ENCODE measurements at places on chromosomes 2 and 18.

GRCh38 chr2:58501371-58502160 lies 260.4 kb upstream of the FANCL start:
- DNase-seq, result no peak

GRCh38 chr2:37602040-37602439 lies 69.4 kb downstream of the CDC42EP3 start:
- no peak for DNase-seq

DNA sequence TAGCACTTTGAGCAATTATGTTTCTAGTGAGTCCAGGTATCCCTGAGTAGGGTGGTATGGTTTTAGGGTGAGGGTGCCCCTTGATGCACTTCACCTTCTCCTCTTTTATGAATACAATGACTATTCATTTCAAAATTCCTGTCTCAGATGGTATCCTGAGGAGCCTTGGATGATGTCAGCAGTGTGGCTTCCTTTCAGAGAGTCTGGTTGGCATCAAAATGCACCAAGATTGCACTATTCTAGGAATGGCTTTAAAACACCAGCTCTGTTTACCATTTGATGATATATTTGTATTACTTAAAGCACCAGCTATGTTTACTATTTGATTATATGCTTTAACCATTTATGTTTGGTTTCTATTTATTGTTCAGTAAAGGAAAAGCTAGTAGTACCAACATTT lies 141.0 kb downstream of the FMNL2 start:
- DNase-seq, result no peak

- no peak for DNase-seq
Observed at GRCh38 chr2:18820966-18821365, 231.6 kb upstream of the NT5C1B start.

DNA sequence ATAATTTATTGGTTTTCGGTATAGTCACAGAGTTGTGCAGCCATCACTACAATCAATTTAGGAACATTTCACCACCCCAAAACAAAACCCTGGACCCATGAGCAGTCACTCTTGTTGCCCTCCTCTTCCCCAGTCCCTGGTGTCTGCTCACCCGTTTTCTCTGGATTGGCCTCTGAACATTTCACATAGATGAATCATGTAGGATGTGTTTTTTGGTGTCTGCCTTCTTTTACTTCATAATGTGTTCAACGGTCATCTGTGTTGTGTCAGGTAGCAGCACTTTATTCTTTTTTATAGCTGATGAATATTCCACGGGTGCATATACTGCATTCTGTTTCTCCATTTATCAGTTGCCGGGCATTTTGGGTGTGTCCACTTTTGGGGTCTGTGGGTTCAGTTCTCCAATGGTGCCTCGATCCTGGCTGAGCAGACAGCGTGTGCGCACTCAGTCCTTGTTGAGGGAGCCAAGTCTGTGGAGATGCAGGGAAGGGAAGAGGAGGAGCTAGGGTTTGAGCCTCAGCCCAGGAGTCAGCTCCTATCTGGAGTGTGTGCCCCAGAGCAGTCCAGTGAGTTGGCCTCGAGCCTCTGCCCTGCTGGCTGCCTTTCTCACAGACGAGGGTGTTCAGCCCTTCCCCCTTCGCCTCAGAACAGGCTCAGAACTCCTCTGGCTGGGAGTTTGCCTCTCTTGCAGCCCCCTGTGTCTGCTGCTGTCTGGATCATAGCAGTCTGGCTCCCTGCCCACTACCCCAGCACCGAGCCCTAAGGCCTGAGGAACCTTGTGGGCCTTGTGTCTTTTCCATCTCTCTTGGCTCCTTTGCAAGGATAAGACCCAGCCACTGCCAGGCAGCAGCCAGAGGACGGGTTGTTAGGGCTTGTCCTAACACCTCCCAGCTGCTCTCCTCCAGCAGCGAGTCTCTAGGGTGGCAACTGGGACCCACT lies 18.0 kb downstream of the C2orf74 start:
- peak; percentile 54 for DNase-seq

GRCh38 chr2:30488012-30488659 lies 41.1 kb downstream of the LCLAT1 start:
- DNase-seq, result no peak

DNA sequence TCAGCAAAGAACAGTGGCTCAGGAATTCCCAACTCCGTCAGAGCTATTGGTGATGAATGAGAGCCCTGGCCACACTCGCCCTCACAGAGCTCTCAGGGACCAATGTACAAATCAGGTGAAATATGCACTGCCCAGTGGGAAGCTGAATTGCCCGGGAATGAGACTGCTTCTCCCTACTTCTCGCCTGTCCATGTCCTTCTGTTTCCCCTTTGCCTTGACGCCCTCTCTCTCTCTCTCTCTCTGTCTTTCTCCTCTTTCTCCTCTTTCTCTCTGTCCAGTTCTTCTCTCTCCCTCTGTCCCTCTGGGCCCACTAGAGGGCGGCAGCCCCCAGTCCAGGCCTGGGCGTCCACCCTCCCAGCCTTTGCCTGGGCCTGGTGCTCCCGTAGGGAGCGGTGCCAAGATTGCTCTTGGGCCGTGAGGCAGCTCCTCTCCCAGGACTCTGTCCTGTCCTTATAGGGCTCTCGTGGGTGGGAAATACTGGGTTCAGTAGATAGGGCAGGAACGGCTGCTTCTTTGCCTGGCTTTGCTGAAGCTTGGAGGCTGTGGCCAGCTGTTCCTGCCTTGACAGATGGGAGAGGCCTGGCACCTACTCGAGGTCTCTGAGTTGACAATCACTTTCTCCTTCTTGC lies 28.4 kb upstream of the PUM2 start:
- peak; percentile 84 for DNase-seq

DNA sequence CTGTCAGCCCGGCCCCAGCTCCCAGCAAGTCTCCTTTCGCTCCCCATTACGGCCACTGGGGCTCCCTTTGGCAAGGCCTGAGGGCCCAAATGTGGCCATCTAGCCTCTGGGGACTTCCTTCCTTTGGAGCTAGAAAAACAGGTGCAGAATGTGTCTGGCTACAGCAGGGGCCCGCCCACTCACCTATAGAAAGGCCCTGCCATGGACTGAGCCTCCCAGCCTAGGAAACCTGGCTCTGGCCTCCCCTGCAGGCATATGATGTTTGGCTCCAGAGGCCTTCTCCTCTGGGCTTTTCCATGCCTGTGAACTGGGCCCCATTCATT lies 55.3 kb upstream of the ALPP start:
- no peak for DNase-seq

DNA sequence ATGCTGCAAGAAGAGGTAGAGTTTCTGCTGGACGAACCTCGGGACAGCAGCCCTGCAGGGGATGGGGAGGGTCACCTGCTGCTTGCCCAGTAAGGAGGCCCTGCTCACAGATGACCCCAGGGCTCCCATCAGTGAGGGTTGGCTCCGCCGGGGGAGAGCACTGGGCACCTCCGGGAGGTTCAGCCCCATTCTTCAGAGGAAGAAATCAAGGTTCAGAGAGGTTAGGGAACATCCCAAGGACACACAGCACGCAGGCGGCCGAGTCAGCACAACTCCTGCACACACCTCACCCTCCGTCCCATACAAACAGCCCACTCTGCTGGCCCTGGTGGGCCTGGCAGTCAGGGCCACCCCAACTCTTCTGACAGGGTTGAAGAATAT lies 11.7 kb upstream of the CCDC74B start:
- no peak for DNase-seq

DNA sequence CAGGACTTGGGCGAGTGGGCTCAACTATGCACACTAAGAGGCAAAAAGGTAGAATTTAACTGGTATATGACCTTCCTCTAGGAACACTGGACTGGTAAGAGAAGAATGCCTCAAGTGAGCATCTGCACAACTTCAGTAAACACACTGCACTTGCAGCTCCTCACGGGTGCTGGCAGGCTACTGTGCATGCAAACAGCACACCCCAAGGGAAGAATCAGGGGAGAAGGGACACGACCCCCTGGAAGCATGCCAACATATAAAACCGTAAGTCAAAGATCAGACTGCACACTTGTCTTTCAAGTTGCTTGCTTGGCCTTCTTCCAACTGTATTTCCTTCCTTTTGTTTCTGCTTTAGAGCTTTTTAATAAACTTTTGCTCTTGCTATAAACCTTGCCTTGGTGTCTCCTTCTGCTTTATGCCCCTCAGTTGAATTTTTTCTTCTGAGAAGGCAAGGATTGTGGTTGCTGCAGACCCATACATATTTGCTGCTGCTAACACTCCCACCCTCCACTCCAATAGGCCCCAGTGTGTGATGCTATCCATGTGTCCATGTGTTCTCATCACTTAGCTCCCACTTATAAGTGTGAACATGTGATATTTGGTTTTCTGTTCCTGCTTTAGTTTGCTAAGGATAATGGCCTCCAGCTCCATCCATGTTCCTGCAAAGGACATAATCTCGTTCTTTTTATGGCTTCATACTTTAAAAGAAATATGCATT lies 263.7 kb upstream of the SPOPL start:
- DNase-seq, result no peak

DNA sequence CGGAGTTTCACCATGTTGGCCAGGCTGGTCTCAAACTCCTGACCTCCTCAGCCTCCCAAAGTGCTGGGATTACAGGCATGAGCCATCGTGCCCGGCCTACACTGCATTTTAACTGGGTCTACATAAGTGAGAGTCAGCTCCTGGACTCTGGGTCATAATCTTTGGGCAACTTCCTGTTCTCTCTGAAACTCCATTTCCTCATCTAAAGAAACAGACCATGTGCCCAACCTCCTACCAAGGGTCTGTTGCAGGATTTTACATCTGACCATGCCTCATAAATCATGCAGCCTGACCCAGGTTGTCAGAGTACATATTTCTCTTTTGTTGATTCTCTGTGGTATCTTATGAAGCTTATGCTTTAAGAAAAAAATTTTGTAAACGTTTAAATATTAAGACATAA lies 280.4 kb downstream of the ALPK2 start:
- DNase-seq, result no peak

- no peak for DNase-seq
Observed at GRCh38 chr2:37489536-37489935, 145.1 kb downstream of the QPCT start.

GRCh38 chr2:158095912-158096311 lies 5.8 kb upstream of the UPP2 start:
- DNase-seq, result no peak

GRCh38 chr2:8247905-8248622 lies 433.8 kb upstream of the ID2 start:
- DNase-seq, result no peak

GRCh38 chr18:59279193-59279592 lies 5.9 kb upstream of the RAX start:
- no peak for DNase-seq

DNA sequence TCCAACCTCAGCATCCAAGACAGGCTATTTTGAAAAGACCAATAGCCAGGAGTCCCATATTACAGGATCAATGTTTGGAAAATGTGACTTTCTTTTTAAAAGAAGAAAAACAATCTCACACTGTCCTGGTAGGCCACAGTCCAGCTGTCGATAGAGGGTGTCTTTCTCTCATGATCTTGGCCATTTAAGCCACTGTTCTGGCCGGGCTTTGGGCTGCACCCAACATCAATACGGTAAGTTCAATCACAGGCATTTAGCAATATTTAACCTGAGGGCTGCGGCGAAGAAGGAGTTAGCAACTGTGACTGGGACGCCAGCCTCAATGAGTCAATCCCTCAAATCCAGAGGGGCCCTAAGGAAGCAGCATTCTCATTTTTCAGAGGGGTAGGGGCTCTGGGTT lies 69.0 kb downstream of the CELF4 start:
- peak; percentile 12 for DNase-seq

DNA sequence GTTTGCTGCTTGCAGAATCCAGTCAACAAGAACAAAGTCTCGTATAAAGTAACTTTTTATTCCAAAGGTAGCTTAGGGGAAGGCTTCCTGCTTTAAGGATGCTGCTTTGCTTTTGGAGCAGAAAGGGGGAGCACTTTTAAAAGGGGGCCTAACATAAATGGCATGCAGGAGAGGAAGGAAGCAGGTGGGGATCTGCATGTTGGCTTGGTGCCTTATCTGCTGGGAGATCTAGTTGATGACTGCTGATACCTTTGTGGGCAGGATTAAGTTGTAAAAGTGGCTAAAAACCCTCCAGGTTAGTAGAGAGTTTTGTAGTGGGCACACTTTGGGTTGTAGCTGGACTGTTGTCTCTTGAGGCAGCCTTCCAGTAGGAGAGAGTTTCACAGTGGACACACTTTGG lies 22.5 kb downstream of the UBR3 start:
- DNase-seq, result no peak

GRCh38 chr2:10944799-10945198 lies 33.1 kb downstream of the KCNF1 start:
- no peak for DNase-seq

DNA sequence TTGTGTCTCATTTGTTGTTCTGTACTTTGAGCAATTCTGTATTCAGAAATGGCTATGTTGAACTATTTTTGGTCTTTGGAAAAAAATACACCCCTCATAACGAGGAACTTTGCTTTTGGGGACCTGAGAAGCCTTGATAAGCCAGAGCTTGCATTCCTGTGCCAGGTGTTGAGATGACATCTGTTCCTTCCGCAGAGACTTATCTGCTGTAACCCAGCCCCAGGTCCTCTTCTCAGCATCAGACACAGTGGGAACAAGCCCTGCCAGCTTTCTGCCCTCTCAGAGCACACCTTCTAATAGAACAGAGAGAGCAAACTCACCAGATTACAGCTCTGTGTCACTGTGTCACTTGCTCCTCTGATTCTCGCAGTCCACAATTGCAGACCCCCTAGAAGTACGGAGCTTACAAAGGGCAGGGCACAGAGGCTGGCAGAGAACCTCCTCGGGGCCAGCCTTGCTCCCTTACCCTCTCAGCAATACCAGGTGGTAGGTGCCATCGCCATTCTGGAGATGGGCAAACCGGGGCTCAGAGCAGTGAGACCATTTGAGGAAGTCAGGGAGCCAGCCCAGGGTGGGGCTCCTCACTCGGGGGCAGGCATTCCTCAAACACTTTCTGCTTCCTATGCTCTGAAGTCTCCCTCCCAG lies 97.4 kb downstream of the DDX1 start:
- DNase-seq, result no peak

- DNase-seq, result no peak
Observed at GRCh38 chr2:31299547-31299946, 65.6 kb downstream of the EHD3 start.

- DNase-seq, result peak; percentile 42
Observed at GRCh38 chr2:226652369-226652768, 147.3 kb downstream of the IRS1 start.

GRCh38 chr2:101387151-101387834 lies at the start of gene CREG2:
Gene CREG2, minus strand, starts transcription at chr2:101387503. Its CDS starts 46 bp downstream, at chr2:101387457.
- DNase-seq, result peak; percentile 55

DNA sequence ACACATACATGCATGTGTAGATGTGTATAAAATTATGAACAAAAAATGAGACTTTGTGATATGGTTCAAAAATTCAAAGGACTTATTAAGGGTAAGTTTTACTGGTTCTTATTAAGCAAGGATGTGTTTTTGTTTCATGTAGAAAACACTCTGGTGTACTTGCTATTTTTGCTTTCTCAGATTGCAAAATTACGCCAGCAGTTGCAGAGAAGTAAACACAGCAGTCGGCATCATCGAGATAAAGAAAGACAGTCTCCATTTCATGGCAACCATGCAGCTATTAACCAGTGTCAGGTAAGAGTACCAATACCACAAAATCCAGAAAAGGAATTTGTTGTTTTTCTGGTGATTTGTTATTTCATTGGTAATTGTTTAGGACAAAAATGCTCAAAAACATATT lies 91.3 kb downstream of the FAM117B start:
- no peak for DNase-seq

Data from mucosa of gallbladder (tissue), 1 donor.